HCT116 (cell line): ENCODE measurements at places on chromosomes 13 and 19. TPM values are rescaled to one million over a fixed set of nuclear protein-coding genes. Genes with fewer than 3 reads are reported as not detected.

GRCh38 chr13:23714672-23715071 is 144.5 kb downstream of the TNFRSF19 start:
- H3K36me3 ChIP-seq = no peaks in the 10 kb centered on the region
- no peak overlapping the region for H3K4me3 ChIP-seq
- no peaks in the 10 kb centered on the region for H3K4me1 ChIP-seq
- H3K27ac ChIP-seq = no peak overlapping the region
- no peak for DNase-seq

GRCh38 chr13:94233401-94233800 is 246.1 kb downstream of the DCT start:
- H3K27ac ChIP-seq = no peak overlapping the region
- no peak overlapping the region for H3K4me3 ChIP-seq
- no peaks in the 10 kb centered on the region for H3K36me3 ChIP-seq
- no peak for DNase-seq
- no peaks in the 10 kb centered on the region for H3K4me1 ChIP-seq

- H3K4me1 ChIP-seq = peaks cover 21% of the 10 kb centered on the region
- H3K36me3 ChIP-seq = peaks cover 6% of the 10 kb centered on the region; the same call in 1 of the 2 replicates
- no peak overlapping the region for H3K4me3 ChIP-seq
- peak; percentile 75 for DNase-seq
- peak overlapping the region; percentile 50; the same call in 1 of the 2 replicates for H3K27ac ChIP-seq
Measured at GRCh38 chr19:17209126-17210036, 5.8 kb upstream of the USE1 start.

DNA sequence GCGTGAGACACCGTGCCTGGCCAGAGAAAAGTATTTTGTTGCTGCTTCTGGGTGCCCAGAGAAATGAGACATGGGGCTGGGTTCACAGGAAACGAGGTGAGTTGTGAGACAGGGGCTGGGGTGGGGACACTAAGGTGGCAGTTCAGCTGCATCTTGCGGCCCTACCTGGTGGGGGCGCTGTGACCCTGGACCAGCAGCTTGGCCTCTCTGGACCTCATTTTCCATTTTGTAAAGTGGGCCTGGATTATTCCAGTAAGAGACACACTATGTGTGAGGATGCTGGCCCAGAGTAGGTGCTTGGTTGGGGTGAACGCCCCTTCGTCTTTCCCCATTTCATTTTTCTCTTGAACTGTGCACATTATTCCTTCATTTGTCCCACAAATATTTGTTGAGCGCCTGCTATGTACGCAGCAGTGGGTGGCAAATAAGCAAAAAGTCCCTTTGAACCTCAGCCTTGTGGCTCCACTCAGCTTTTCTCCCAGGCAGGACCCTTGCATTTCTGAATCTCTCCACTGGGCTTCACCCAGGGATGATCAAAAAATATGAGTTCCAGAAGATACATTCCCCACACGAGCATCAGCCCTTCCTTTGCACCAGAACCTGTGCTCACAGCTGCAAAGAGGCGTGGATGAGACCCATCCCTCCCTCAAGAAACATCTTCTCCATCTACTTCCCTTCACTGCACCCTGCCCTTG is 26.6 kb upstream of the OR10H1 start:
- no peak overlapping the region for H3K27ac ChIP-seq
- H3K27me3 ChIP-seq = no peaks in the 10 kb centered on the region
- H3K4me3 ChIP-seq = no peak overlapping the region
- DNase-seq = no peak

DNA sequence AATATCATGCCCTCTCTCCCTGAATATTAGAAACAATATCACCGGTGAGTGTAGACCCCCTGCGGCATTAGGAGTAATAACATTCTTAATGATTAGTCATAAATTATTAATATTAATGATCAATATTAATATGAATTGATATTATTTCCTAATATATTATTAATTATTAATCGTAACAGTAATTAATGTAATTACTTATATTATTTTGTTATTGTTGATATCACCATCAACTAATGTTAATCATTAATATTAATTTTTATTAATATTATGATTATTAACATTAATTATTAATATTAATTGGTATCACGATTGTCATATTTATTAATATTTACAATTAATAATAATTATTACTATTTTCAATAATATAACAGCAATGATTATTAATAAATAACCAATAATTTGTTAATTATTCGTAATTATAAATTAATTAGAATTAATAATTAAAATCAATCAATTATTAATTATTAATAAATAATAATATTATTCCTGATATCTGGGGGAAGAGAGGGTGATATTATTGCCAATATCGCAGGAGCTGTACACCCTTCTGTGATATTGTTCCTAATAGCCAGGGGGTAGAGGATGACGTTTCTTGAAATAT is 528.8 kb upstream of the PCDH20 start:
- no peaks in the 10 kb centered on the region for H3K27me3 ChIP-seq
- DNase-seq = no peak
- H3K4me1 ChIP-seq = no peaks in the 10 kb centered on the region
- H3K36me3 ChIP-seq = no peaks in the 10 kb centered on the region
- H3K27ac ChIP-seq = no peak overlapping the region

DNA sequence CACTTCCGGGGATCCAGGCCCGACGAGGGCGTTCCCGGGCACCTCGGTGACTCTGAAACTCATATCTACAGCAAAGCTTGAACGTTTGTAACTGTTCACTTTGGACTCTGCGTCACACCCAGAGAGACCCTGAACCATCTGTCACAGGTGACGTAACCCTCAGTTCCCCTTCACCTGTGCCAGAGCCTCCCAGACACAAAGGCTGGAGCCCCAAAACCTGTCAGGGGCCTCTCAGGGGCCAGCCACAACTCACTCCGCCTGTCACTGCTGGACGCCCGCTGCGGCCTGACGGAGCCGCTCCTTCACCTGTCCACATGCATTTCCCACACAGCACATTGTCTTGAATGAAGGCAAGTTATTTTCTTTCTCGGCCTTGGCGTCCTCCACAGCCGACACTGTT is 8.0 kb downstream of the RASA3 start:
- H3K4me3 ChIP-seq = no peak overlapping the region
- no peak overlapping the region for H3K27ac ChIP-seq
- no peaks in the 10 kb centered on the region for H3K27me3 ChIP-seq
- H3K4me1 ChIP-seq = peaks cover 39% of the 10 kb centered on the region

DNA sequence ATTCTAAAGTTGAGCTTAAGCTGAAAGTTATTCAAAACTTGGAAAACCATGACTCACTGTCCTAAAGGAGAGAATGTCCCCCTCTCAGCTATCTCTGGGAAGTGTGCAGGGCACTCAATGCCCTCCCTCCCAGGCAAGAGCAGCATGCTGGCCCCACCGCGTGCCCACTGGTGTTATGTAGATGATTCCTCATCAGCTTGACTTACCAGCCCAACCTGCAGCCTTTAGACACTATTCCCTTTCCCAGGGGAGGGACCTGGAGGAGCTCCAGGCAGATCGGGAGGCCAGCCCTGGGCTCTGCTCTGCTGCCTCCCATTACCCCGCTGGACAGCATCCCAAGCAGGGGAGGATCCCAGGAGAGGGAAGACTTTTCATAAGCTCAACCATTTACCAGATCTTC is 124.6 kb downstream of the FGF14 start:
- no peak overlapping the region for H3K27ac ChIP-seq
- H3K4me1 ChIP-seq = no peaks in the 10 kb centered on the region
- H3K36me3 ChIP-seq = no peaks in the 10 kb centered on the region
- H3K27me3 ChIP-seq = no peaks in the 10 kb centered on the region
- H3K4me3 ChIP-seq = no peak overlapping the region
- DNase-seq = no peak

DNA sequence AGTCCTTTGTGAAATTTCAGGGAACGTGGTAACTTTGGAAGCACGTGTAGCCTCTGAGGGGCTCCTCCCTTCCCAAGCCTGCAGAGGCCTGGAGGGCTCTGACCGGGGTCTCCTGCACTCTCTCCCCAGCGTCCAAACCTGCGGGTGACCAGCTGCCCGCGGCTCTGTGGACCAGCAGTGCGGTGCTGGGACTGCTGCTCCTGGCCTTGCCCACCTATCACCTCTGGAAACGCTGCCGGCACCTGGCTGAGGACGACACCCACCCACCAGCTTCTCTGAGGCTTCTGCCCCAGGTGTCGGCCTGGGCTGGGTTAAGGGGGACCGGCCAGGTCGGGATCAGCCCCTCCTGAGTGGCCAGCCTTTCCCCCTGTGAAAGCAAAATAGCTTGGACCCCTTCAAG is 2.7 kb upstream of the TPGS1 start:
- H3K4me1 ChIP-seq = peaks cover 8% of the 10 kb centered on the region
- DNase-seq = no peak
- H3K36me3 ChIP-seq = no peaks in the 10 kb centered on the region
- H3K27ac ChIP-seq = no peak overlapping the region
- H3K4me3 ChIP-seq = no peak overlapping the region
- no peaks in the 10 kb centered on the region for H3K27me3 ChIP-seq

DNA sequence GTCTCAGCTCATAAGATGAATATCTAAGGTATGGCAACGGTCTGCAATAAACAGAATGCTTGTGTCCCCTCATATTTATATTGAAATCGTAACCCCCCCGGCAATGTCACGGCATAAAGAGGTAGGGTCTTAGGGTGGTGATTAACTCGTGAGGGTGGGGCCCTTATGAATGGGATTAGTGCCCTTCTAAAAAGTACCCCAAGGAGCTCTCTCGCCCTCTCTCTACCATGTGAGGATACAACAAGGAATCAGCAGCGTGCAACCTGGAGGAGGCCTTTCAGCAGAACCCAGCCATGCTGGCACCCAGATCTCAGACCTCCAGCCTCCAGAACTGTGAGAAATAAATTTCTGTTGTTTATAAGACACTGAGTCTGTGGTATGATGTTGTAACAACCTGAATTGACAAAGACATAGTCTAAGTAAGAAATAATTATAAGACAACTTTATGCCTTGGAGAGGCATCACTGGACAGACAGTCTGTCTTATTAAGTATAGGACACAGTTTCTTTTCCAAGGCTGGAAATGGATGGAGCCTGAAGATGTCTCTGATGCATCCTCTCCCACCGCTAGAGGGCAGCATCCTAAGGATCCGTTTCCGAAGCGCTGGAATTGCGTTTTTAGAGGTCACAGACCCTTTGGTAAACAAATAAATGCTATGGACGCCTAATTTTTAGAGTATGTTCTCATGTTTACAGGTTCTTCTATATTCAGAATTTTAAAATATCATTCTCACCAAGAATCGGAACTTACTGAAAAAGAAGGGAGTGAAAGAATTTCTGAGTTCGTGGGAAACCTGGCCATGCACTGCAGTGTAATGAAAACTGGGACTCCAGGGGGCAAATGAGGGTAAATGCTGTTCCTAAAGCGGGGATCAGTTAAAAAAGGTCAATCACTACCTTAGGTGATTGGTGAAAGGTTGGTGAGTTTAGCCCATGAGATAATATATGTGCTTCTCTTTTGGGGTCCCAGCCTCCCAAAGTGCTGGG is 13.3 kb upstream of the LEUTX start:
- H3K36me3 ChIP-seq = no peaks in the 10 kb centered on the region
- peak; percentile 36 for DNase-seq
- no peak overlapping the region for H3K27ac ChIP-seq
- no peaks in the 10 kb centered on the region for H3K4me1 ChIP-seq
- H3K4me3 ChIP-seq = no peak overlapping the region

DNA sequence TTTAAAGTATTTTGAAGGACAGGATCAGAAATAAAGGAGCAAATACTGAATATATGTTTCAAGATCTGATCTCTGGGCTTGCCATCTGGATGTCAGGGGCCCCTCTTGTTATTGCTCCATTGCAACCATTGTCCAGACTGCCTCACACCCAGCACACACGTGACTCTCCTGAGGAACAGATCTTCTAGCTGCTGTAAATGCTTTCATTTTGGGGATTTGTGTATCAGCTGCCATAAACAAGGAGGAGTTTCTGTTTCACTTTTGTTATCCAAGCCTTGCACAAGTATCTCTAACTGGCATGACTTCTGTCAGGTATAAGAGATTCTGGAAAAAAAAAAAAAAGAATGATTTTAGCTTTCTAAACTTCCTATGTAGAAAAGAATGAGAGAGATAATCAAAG is 1624.1 kb upstream of the PRR20A start:
- H3K27me3 ChIP-seq = no peaks in the 10 kb centered on the region
- no peak overlapping the region for H3K4me3 ChIP-seq
- no peak overlapping the region for H3K27ac ChIP-seq
- H3K4me1 ChIP-seq = no peaks in the 10 kb centered on the region

- H3K4me1 ChIP-seq = no peaks in the 10 kb centered on the region
- no peak overlapping the region for H3K27ac ChIP-seq
- no peak for DNase-seq
- H3K36me3 ChIP-seq = no peaks in the 10 kb centered on the region
- no peaks in the 10 kb centered on the region for H3K27me3 ChIP-seq
- no peak overlapping the region for H3K4me3 ChIP-seq
Measured at GRCh38 chr13:24842549-24843274, 78.7 kb downstream of the RNF17 start.

DNA sequence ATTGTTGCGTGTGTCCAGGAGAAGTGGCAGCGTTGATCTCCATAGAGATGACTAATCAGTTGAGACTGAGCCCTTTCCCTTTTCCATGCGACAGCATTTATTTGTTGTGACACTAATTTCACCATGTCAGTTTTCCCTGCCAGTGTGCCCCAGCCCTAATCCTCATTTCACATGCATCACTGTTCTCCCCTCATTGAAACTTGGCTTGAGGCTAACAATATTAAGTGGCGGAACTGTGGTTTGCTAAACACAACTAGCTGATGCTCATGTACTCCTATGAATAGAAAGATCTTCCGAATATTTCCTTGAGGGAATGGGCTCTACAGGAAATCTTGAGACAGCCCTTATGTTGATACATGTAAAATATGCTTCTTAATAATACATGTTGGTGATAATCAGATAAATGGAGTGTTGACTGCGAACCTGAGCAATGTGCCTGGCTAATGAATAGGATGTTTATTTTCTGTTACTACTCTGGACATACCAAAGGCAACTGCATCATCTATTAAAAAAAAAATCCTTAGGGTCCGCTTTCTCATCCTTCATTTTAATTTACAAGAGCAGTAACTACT is 258.6 kb downstream of the ATP8A2 start:
- no peaks in the 10 kb centered on the region for H3K36me3 ChIP-seq
- no peaks in the 10 kb centered on the region for H3K4me1 ChIP-seq
- no peak overlapping the region for H3K4me3 ChIP-seq
- no peak overlapping the region for H3K27ac ChIP-seq
- H3K27me3 ChIP-seq = peaks cover 15% of the 10 kb centered on the region
- DNase-seq = no peak

GRCh38 chr19:48596679-48597465 is 9.7 kb upstream of the SPACA4 start:
- no peak overlapping the region for H3K4me3 ChIP-seq
- H3K4me1 ChIP-seq = no peaks in the 10 kb centered on the region
- no peak for DNase-seq
- no peak overlapping the region for H3K27ac ChIP-seq
- no peaks in the 10 kb centered on the region for H3K36me3 ChIP-seq
- no peaks in the 10 kb centered on the region for H3K27me3 ChIP-seq

DNA sequence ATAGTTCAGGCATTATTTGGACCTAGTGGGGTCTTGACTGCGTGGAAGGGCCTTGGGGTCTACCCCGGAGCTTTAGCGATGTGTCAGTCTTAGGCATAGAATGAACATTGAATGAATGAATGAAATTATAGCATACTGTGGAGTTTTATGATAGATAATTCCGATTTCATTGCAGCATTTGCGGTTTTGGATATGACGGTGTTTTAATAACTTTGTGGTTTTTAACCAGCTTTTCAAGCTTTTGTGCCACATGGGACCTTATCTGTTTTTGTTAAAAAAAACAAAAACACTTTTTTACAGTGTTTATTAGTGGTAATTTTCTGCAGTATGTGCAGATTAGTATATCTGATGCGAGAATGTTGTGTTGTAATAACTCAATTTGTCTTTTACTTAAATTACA is 696 bp downstream of the NUP58 start:
- H3K4me3 ChIP-seq = peak overlapping the region; percentile 80
- H3K27ac ChIP-seq = peak overlapping the region; percentile 77
- H3K27me3 ChIP-seq = no peaks in the 10 kb centered on the region
- peaks cover 6% of the 10 kb centered on the region; the same call in 1 of the 2 replicates for H3K36me3 ChIP-seq
- H3K4me1 ChIP-seq = peaks cover 20% of the 10 kb centered on the region
- no peak for DNase-seq

ZNF43 gene
- total RNA-seq = 0.34 TPM

SSC5D gene
- 1.5 TPM for total RNA-seq

CD177 gene
- total RNA-seq = not detected

CCL25 gene
- not detected for total RNA-seq
